Upper lobe of right lung (tissue), 1 donor: ENCODE measurements at places on chromosomes 7 and 10.

DNA sequence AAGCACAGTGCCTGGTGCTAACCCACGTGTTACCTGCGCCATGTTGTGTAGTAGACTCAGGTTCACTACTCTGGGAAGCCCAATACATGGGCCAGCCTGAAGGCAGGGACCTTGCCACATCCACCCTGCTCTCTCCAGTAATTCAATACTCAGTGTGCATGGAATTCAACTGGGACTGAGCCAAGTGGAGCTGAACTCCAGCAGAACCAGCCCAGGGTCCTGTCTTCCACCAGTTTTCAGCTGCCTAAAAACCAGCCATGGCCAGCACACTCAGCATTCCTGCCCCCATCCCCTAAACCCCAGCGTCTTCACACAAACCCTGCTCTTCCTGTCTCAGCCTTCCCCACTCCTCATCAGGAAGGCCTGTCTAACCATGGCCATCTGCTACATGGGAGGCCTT is 15.4 kb downstream of the FGF8 start:
- peak; percentile 13 for DNase-seq

DNA sequence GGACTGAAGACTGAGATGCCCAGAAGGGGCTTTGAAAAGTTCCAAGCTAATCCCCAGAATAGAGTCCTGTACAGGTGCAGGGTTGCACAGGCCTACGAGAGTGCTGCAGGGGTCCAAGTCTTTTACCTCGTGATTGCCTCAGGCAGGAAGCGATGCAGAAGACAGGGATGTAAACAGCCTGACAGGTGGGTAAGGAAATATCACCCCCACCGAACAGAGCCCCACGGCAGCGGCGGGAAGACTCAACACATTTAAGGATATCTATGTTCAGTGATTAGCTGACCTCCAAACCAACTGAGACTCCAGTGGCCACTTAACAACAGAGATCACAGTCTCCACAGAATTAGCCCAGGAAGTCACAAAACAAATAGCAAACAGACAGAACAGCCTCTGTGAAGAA is 73.9 kb upstream of the VIPR2 start:
- no peak for DNase-seq

- no peak for DNase-seq
Observed at GRCh38 chr10:93417266-93417665, 64.9 kb downstream of the MYOF start.

DNA sequence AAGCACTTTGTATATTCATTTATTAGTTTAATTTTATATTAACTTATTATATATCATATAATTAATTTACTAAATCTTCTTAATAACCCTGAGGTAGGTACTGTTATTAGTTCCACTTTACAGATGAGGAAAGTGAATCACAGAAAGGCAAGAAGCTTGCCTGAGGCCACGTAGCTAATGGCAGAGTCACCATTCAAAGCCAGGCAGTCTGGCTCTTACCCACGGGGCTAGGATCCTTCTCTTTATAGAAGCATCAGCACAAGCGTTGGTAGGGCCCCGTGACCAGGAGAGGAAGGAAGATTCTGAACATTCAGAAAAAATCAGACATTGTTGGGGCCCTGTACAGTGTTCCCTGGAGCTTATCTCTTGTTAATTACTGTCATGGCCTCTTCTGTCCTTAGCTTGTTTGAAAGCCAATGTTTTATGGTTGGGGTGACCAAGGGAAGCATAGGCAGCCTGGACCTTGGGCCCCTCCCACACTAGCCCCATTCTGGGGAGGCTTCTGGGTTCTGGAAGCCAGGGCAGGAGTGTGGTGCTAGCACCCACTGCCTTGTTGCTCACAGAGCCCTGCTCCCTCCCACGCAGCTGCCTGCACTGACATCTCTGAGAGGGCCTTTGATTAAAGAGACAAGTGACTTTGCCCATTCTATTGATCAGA is 31.1 kb upstream of the SLF2 start:
- peak; percentile 20 for DNase-seq

DNA sequence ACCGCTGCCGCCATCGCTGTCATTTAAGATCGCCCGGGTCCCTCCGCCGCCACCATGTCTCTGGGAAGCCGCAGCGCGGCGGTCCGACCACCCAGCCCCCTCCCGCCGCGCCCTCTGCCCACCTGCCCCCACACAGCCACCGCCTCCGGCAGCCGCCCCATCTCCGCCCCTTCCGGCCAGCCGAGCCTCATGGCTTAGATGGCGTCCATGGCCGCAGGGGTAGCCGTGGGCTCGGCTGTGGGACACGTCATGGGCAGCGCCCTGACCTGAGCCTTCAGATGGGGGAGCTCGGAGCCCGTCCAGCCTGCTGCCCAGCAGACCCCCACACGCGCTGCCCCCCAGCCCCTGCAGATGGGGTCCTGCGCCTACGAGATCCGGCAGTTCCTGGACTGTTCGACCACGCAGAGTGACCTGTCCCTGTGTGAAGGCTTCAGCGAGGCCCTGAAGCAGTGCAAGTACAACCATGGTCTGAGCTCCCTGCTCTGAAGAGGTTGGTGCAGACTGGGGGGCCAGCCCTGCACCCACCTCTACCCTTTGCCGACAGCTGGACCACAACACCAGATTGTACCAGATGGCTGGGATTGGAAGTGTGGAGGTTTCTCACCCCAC is 38.0 kb upstream of the TARP start:
- peak; percentile 83 for DNase-seq

DNA sequence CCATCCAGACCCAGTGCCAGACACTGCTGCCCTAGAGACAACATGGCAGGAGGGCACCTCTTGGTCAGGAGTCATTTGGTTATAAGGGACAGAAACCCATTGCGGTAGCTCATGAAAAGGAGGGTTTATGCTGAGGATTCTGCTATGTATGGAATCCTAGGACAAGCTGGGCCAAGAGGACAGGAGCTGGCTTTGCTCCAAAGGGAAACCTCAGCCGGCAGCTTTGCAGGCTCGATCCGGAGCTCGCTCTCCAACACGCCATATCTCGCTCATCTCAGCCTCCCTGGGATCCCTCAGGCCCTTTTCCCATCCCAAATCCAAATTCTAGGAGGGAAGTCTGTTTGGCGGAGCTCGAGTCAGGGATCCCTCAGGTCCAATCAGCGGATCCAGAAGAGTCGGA is 345.7 kb downstream of the GLRX3 start:
- no peak for DNase-seq

GRCh38 chr7:14286036-14286435 is 296.6 kb upstream of the ETV1 start:
- DNase-seq = no peak

GRCh38 chr7:100670074-100670473 is 3.5 kb upstream of the GNB2 start:
- no peak for DNase-seq

GRCh38 chr7:135672560-135673359 is 10.4 kb downstream of the STMP1 start:
- no peak for DNase-seq

GRCh38 chr10:54799506-54799905 is 1.5 kb downstream of the PCDH15 start:
- no peak for DNase-seq

- no peak for DNase-seq
Observed at GRCh38 chr10:124099604-124100003, 6.2 kb upstream of the CHST15 start.

DNA sequence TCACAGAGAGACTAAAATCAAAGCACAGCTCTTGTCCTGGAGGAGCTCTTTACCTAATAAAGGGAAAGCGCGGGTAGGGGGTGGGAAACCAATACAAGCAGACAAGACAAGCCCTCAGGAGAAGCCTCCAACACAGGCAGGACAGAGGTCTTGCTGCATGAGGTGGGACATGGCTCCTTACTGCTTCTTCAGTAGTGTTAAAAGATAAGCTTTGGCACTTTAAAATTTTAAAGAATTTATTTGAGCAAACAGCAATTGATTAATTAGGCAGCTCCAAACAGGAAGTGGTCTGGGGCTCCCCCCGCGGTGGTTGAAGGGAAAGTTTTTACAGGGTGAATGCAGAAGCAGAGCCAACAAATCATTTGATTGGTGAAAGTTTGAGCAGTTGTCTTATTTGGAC is 50.3 kb upstream of the MACC1 start:
- no peak for DNase-seq

- DNase-seq = no peak
Observed at GRCh38 chr7:114533131-114533530, 118.5 kb downstream of the FOXP2 start.

DNA sequence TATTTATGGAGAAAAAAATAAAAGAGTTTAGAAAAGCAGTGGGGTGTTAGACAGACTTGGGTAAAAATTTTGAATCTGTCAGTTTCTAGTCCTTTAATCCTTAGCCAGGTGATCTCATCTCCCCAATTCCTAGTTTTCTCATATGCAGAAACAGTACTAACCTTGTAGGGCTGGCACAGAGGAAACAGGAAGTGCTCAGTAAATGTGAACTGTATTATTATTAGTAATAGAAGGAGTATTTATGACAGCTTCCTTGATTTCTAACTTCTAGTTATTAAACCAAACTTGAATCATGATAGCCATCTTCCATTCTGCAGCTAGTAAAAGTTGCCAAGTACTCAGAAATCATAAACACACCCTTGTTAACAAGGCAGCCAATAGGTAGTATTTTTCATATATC is 12.5 kb downstream of the TBX20 start:
- no peak for DNase-seq

- no peak for DNase-seq
Observed at GRCh38 chr7:82291931-82292330, 151.6 kb downstream of the CACNA2D1 start.

- DNase-seq = no peak
Observed at GRCh38 chr10:11468126-11468742, 143.2 kb downstream of the USP6NL start.
